ENCODE measurements at places on chromosomes 2 and 18.

DNA sequence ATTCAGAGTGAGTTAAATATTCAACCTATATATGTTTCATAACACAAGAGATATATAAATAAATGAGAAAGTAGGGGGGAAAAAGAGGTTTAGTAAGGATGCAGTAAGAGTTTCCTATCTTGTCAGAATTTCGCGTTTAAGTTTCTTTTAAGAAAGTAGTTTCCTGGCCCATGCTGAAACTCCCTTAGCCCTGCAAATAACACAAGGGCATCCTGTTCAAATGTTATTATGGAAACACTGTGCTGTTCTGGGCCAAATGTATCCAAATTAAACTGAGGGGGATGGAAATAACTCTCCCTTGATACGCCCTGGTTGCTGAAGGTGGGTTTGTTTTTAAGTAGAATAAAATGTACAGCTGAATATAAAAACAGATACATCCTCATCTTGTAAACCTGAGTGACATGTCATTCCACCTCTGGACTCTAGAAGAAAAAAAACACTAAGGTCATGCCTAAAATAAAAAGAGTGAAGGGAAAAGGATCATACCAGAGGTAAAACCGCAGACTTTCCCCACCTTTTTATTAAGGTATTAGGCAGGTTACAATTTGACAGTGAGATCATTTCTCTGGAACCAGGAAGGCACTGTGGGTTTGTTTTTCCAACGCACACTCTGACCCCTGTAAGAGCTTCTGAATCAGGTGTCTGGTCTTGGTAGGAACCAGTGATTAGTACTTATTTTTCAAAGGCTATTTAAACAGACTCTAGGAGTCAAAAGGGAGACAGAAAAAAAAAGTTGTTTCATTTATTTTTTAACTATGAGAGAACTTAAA lies 16.7 kb downstream of the BCL2 start:
- DNase-seq: no peak

- no peak for DNase-seq
Observed at GRCh38 chr18:48732767-48733424, 194.1 kb downstream of the CTIF start.

- no peak for DNase-seq
Observed at GRCh38 chr18:394262-394986, 106.1 kb downstream of the COLEC12 start.

DNA sequence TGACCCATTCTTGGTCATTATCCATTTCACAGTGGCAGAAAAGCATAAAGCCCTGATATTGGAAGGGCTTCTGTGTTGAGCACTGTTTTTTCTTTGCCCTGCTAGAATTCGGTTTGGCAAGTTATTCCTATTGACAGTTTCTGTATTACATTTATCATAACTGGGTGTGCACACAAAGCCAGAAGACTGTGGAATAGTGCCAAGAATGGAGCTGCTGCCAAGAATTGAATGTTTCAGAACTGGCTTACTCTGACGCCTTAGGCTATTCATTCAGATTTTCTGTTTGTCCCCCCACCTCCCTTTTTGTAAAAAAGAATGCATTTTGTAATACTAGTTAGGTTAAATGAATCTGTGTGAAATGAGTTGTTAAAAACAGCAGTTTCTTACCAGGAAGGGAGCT lies 12.7 kb downstream of the KDM3A start:
- no peak for DNase-seq

GRCh38 chr2:126916744-126917143 lies 18.1 kb downstream of the TEX51 start:
- no peak for DNase-seq

GRCh38 chr2:67514515-67514914 lies 117.4 kb downstream of the ETAA1 start:
- DNase-seq: no peak

DNA sequence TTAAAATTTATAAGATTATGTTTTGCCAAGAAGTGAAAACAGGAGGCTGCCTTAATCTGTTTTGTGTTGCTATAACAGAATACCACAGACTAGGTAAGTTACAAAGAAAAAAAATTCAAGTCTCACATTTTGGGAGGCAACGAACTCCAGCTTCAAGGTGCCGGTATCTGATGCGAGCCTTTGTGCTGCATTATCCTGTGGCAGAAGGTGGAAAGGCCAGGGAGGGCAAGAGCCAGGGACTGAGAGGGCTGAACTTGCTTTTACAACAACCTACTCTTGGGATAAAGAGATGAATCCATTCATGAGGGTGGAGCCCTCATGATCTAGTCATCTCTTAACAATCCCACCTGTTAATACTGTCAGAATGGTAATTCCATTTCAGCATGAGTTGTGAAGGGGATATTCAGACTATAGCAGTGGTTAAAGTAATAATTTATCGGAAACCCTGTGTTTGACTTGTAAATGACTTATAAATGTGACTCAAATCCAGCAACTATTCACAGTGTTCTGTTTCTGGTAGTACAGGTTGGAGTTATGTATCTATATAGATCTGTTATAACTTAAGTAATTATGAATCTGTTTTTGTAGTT lies 3.7 kb downstream of the MTX2 start:
- no peak for DNase-seq

- DNase-seq: no peak
Observed at GRCh38 chr2:64605991-64606478, 47.7 kb downstream of the SERTAD2 start.

DNA sequence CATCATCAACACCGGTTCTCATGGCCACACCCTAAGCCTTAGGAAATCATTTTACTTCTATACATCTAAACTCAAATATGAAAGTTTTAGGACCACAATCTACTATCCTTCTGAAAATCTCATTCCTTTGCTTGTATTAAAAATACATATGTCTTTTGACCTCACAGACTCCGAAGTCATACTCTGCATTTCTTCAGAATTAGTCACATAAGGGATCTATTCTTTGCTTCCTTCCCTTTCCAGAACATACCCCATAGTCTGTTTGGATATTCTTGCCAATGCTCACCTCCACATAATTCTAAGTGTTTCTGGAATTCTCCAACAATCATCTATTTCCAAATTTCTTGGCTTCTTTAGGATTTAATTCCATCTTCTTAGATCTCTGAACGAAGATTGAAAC lies 14.2 kb upstream of the DSG1 start:
- DNase-seq: no peak

GRCh38 chr2:15619510-15619909 lies 27.8 kb downstream of the DDX1 start:
- no peak for DNase-seq

DNA sequence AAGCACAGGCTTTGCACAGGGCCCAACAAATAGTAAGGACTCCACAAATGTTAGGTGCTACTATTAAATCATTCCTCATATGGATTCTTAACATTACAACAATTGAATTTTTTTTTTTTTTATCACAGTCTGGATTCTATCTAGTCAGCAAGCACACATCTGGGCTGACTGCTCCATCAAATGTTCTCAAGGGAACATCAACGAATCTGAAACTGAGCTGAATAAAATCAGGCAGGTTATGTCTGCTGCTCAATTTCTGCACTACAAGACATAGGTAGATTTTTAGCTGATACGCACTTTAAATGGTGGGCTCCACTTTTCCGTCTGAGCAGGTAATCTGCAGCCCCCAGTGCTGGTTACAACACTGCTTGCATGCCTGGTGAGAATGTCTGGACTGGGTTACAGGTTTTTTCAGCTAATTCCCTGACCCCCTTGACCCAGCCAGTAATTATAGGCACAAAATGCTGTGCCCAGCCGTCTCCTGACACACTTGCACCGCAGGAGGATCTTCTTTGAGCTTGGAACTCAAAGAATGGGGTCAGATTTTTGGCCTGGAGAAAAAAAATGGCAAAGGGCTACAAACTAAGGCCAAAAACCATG lies 44.6 kb downstream of the ADD2 start:
- DNase-seq: no peak

DNA sequence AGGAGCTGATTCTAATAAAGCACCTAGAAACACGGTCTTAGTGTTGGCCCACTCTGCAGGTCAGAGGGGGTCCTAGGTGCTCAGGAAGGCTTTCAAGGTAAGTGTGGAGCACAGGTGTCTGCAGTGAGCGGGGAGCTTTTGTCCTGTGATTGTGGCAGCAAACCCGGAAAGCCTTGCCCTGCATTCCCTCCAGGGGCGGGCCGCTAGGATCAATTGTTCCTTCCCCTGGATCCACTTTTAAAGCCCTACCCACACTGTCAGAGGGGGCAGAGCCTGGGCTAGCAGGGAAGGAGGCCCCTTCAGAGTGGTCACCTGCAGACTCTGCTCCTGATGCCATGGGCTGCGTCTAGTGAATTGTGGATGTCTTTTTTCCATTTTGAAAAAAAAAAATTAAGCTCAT lies 176.0 kb downstream of the CTIF start:
- no peak for DNase-seq

DNA sequence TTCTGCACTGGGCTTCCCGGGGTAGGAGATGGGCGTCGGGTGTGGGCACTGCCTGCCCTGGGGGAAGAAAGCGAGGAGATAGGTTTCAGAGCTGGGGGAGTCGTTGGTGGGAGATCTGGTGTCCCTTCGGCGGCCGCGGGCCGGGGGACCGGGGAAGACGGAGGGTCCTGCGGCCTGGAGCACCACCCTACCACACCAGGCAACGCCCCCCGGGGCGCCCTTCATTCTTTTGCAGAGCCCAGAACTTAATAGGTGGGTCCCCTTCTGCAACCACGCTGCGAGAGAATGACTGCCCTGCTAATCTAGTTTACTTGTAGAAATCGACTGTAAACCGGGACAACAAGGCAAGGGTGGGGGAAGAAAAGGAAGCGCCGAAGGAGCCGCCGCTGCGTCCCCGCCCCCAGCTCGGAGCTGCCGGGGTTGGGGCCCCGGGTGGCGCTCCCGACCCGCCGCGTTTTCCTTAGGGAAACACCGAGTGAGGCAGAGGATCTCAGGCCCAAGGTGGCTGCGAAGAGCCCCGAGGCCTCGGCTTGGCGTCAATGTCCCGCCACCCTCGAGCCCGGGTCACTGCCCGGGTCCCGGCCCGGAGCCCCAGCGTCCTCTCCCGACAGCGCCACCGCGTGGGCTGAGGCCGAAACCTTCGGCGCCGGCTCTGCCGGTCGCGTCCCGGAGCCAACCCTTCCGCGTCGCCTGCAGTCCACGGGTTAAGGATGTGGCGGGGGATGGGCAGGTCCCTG lies 5.4 kb upstream of the SATB2 start:
- DNase-seq: no peak

DNA sequence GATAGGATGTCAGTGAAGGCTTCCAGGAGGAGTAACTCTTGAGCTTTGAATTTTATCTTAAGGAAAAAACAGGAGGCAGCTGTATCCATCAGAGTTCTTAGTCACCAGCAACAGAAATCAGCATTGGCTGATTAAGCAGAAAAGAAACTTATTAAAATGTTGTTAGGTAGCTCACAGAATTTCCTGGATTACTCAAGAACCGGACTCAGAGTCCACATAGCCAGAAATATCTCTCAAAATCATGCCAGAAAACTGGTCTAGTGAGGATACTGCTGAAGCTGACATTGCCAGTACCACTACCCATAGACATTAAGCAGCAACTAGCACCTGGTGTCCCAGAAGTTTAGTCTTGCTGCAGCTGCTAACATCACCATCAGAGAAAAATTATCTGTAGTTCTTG lies 10.1 kb upstream of the AFTPH start:
- no peak for DNase-seq

DNA sequence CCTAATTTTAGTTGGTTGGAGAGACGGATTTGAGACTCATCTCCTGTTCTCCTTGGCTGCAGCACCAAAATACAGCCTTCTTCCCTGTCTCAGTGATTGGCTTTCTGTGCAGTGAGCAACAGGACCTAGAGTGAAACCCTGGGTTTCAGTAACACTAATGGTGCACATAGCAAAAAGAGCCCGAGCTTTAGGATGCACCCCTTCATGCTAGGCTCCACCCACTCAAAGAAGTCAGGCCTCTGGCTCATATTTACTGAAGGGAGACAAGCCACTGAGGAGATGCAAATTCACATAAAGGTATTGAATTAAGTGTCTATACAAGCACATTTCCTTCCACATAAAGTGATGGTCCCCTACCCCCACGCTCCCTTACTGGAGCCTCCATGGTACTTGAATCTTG lies 131.9 kb upstream of the CHAC2 start:
- no peak for DNase-seq

- DNase-seq: no peak
Observed at GRCh38 chr18:60485201-60485600, 112.6 kb upstream of the MC4R start.

DNA sequence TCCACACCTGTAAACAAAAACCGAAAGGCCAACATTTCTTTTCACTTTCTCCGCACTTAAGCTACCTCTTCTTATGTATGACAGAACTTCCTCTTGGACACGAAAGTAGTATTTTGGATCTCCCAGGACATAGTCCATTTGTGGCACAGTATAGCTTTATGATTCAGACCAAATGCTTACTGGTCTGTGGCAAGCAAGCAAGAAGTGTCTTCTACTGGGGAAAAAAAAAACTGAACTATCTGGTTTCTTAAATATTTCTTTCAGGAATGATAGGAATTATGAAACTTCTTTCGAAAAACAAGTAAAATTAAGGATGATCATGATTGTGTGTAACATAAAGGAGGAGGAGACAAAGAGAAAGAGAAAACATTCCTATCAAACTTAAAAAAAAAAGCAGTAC lies 33.6 kb downstream of the SRBD1 start:
- DNase-seq: no peak

DNA sequence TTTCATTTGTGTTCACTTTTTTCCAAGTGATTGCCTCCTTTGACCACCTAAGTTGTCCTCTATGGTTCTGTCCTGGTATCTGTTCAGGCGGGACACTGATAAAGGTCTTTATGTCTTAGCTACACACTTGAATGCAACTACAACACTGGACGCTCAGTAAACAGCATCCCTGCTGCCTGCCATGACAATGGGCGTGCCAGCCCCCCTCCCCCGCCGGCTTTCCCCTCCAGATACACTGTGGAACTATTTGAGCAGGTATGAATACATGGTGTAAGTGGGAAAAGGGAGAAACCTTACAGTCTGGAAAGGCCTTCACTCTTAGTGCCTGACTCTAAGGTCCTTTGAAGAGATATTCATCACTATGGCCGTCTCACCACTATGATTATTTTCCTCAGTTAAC lies 5.7 kb downstream of the AGBL5 start:
- no peak for DNase-seq

DNA sequence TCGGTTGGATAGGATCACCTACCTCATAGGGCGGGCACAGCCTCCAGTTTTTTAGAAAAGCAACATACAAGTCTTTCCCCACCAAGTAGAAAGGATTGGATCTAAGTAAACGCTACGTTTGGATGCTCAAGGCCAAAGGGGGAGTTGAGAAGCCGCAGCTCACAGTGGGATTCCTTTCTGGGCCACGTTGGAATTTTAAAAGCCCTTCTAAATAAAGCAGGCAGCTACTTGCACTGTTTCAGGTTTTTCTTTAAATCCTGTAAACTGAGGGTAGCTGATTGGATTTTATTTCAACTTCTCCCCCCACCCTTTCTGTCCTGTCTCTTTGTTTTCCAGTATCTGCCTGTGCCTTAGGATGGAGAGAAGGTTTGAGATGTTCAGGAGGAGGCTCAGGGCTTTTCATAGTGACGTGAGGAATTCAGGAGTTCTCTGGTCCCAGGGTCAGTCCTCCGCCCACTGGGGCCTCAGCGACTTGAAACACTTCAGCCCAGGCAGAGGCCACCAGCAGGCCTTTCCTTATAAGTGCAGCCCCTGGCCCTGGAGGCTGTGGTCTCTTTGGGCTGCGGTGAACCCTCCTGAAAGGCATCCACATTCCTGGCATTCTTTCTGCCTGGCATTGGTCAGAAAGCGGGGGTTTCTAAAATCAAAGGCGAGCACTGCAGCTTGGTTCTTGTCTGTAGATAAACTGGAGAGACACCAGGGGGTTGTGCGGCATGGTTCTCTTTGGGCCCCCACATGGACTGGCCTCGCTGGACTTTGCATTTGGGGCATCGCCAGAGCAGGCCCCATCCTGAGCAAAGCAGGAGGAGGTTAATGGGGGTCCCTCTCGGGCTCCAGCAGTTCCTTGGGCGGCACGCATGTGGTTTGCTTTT lies 44.5 kb downstream of the SH3BP4 start:
- DNase-seq: no peak

GRCh38 chr2:199784512-199784911 lies 66.5 kb downstream of the FTCDNL1 start:
- no peak for DNase-seq
